ENCODE measurements at places on chromosomes 1 and 21. TPM values are rescaled to one million over a fixed set of nuclear protein-coding genes. Genes with fewer than 3 reads are reported as not detected.

DNA sequence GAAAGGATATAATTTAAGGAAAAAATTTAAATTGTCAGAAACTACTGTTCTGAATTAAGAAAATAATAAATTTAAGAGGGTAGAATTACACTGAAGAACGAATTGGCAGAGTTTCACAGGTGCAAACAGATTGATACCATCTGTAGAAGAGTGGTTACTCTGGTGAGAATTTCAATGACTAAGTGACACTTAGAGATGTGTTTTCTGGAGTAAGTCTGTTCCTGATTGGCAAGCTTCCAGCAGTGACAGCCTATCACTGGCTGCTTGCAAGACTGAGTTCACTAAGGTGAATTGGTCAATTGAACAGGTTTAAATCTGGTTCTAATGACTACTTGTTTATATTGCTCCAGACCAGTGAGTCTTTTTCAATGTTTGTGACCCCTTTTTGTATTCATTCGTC, 838.2 kb upstream of the RGS18 start:
- H3K27me3 ChIP-seq = no peaks in the 10 kb centered on the region
- no peaks in the 10 kb centered on the region for H3K4me1 ChIP-seq
- H3K36me3 ChIP-seq = no peaks in the 10 kb centered on the region
- DNase-seq = no peak
- no peak overlapping the region for H3K4me3 ChIP-seq

GRCh38 chr1:239361403-239361802, 25.0 kb upstream of the CHRM3 start:
- H3K4me3 ChIP-seq = no peak overlapping the region
- no peaks in the 10 kb centered on the region for H3K27me3 ChIP-seq
- DNase-seq = no peak
- H3K4me1 ChIP-seq = peaks cover 9% of the 10 kb centered on the region

GRCh38 chr1:62722796-62723195, 34.6 kb upstream of the DOCK7 start:
- no peak for DNase-seq
- H3K36me3 ChIP-seq = no peaks in the 10 kb centered on the region
- no peak overlapping the region for H3K4me3 ChIP-seq
- no peak overlapping the region for H3K27ac ChIP-seq

DNA sequence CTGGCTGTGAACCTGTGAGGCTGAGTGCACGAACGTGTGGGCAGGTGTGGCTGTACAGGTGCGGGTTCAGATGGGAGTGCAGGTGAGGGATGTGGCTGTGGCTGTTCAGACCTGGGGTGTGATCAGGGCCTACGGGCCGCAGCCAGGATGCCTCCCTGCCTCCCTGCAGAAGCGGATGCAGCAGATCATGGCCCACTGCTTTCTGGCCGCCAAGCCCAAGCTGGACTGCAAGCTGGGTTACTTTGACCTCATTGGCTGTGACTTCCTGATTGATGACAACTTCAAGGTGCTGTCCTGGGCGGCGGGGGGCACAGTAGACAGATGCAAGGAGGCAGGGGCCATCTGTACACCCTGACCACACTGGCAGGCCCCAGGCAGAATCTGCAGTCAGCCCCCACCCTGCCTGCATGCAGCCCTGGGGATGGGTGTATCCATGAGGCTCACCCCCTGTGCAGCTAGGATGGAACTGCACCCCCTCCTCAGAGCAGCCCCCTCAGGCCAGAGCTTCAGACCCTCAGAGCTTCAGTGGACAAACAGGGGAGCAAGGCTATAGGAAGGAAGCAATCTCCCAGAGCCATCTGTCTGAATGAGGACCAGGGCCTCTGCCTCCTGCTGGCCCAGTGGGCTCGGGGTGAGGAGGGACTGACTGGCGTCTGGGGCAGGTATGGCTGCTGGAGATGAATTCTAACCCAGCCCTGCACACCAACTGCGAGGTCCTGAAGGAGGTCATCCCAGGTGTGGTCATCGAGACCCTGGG, 9.8 kb downstream of the TNFRSF18 start:
- no peak overlapping the region for H3K4me3 ChIP-seq
- no peak for DNase-seq
- H3K4me1 ChIP-seq = peaks cover 10% of the 10 kb centered on the region
- peaks cover 5% of the 10 kb centered on the region for H3K27me3 ChIP-seq
- no peak overlapping the region for H3K27ac ChIP-seq

GRCh38 chr1:214364386-214364785, 83.4 kb downstream of the SMYD2 start:
- no peak overlapping the region for H3K27ac ChIP-seq
- no peak for DNase-seq
- no peak overlapping the region for H3K4me3 ChIP-seq
- no peaks in the 10 kb centered on the region for H3K27me3 ChIP-seq

- DNase-seq = no peak
- H3K27ac ChIP-seq = no peak overlapping the region
- H3K4me3 ChIP-seq = no peak overlapping the region
Observed at GRCh38 chr1:36128126-36128904, 3.3 kb upstream of the COL8A2 start.

DNA sequence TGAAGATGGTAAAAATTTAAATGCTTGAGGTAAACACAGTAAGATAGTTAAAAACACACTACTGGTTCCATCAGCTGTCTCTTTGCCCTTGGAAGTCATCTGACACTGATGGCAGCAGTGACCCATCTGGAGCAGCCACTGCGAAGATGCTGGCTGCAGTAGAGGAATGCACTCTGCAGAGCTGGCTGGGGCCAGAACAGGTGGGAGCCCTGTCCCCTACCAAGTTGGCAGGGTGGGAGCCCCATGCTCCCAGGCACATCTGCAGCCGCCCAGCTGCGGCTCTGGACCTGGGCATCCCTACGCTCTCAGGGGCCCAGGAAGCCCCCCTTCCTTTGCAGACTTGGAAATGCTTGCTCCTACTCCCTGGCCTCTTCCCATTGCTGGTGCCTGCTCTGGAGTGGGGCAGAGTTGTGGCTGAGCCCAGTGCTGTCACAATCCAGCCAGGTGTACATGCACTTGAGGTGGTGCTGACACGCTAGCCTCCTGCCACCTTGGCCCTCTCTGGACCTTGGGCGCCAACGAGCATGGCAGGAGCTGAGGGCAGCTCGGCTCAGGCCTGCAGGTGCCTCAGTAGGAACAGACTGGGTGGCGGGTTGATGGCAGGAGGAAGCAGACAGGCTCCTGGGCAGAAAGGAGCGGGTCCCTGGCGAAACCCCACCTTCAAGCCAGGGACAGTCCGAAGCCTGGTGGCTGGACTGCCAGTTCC, 227.0 kb downstream of the FGGY start:
- no peaks in the 10 kb centered on the region for H3K4me1 ChIP-seq
- no peaks in the 10 kb centered on the region for H3K27me3 ChIP-seq
- H3K36me3 ChIP-seq = no peaks in the 10 kb centered on the region
- H3K27ac ChIP-seq = no peak overlapping the region

DNA sequence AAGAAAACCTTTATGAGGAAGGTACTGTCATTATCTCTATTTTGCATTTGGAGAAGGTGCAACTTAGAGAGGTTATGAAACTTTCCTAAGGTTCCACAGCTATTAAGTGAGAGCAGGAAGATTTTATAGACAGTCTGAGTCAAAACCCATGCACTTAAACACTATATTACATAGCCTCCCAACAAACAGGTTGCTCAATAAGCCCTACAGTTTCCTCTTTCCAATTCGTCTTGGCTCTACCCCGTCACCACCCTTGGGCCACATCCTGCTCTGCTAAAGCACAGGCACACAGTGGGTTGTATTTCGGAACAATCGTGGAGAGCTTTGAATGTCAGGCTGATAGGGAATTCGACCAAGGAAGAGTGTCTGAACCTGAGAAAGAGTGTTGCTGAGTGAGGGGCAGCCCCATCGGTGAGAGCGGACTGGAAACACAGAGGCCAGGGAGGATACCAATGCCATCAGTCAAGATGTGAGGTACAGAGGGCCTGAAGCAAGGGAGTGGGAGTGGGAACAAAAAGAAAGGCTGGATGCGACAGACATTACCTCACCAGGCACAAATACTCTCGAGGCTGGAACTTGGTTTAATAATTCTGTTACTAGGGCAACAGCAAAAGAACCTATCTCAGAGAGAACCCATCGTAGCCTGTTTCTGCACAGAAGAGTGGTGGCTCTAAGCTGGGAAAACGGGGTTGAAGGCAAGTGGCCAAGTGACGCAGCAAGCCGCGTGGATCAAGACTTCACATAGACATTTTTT, 6.3 kb upstream of the LRRC52 start:
- no peak for DNase-seq
- H3K27me3 ChIP-seq = no peaks in the 10 kb centered on the region
- H3K36me3 ChIP-seq = no peaks in the 10 kb centered on the region
- no peaks in the 10 kb centered on the region for H3K4me1 ChIP-seq
- H3K27ac ChIP-seq = no peak overlapping the region

DNA sequence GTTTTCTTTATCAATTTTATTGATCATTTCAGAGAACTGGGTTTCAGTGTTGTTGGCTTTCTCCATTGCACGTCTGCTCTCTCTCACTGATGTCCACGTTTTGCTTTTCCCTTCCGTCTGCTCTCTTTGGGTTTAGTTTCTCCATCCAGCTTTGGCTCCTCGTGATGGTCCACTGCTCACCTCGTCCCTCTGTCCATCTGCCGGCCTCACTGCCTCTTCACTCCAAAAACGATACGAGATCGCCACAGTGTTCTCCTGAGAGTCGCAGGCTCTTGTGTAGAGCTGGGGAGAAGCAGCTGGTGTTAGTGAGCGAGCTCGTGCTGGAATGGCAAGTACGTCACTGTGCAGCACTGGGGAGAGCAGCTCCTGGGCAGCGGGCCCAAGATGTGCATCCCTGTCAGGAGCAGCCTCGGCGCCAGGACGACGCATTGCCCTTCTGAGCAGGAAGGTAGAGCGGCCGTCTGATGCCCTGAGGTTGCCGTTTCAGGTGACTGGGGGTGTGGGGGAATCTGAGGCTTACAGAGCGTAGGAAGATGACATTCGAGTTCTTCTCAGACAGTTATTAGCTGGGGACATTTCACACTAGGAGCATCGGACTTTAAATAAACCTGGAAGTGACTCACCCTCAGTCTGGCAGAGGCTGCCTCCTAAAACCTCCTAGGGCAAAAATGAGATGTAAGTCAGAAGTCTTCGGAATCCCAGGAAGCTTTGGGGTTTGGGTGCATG, 31.4 kb upstream of the PCBP3 start:
- peak overlapping the region; percentile 45 for H3K27ac ChIP-seq
- peaks cover 58% of the 10 kb centered on the region for H3K27me3 ChIP-seq
- no peak overlapping the region for H3K4me3 ChIP-seq
- no peaks in the 10 kb centered on the region for H3K36me3 ChIP-seq
- H3K4me1 ChIP-seq = peaks cover 8% of the 10 kb centered on the region

DNA sequence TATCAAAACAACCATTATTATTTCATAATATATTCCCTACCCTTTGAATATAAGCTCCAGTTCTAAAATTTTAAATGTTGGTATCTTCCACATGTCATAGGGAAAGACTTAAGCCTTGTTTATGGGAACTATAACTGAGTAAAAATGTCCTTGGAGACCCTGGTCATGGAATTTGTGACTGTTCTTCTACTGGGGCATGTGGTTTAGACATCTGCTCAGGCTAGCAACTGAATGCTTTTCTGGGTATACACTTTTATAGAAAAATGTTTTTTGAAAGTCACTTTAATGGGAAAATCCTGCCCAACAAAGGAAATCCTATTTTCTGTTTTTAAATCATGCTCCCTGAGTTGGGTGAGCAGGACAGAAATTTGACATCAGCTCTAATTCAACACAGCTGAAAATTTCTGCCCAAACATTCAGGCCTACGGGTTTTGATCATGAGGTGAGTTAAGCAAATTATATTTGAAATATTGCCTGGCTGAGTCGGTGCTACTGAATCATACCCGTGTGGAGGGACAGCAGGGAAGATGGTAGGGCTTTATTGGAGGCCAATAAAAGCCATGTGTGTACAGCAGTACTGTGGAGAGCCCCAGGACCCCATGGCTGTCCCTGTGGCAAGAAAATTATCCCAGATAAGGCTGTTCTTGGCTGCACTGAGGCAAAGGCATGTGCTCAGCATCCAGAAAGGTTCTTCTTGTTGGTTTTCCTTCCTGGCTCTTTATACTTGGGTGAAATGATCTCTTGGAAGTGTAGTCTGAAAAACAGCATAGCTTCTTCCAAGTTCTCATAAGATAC, 391.8 kb downstream of the DISC1 start:
- H3K27ac ChIP-seq = no peak overlapping the region
- peaks cover 45% of the 10 kb centered on the region for H3K4me1 ChIP-seq
- DNase-seq = no peak
- H3K4me3 ChIP-seq = no peak overlapping the region

DNA sequence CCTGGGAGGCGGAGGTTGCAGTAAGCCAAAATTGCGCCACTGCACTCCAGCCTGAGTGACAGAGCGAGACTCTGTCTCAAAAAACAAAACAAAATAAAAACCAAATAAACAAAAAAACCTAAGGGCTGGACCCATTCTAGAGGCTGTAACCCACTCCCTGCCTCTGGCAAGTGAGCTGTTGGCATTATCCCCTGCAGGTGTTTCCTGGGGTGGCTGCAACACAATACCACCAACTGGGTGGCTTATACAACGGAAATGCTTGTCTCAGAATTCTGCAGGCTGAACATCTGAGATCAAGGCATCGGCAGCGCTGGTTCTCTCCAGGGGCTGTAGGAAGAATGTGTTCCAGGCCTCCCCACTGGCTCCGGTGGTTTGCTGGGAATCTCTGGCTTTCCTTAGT, 15.2 kb downstream of the LRRC38 start:
- H3K4me1 ChIP-seq = no peaks in the 10 kb centered on the region
- H3K27ac ChIP-seq = no peak overlapping the region
- peaks cover 13% of the 10 kb centered on the region for H3K27me3 ChIP-seq
- H3K36me3 ChIP-seq = no peaks in the 10 kb centered on the region
- H3K4me3 ChIP-seq = no peak overlapping the region

DNA sequence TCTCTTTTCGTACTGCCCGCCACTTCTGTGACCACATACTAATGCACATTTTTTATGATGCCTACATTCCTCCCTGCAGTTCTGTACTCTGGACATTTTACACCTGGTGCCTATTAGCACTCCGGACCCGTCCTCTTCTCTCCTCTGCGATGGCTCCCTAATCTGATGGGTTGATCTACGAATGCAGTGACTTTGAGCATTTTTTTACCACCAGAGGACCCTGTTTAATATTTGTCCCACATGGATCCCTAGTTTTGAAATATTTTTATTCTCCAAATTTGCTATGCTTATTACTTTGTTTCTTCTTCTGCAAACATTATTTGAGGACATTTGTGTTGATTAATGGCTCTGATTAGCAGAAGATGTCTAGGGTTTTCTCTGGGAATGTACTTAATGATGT, 5.2 kb downstream of the PPFIA4 start:
- no peaks in the 10 kb centered on the region for H3K36me3 ChIP-seq
- peaks cover 8% of the 10 kb centered on the region for H3K4me1 ChIP-seq
- H3K4me3 ChIP-seq = no peak overlapping the region
- H3K27ac ChIP-seq = no peak overlapping the region

GRCh38 chr1:146051452-146051851, 29.9 kb upstream of the HJV start:
- H3K36me3 ChIP-seq = no peaks in the 10 kb centered on the region
- H3K27me3 ChIP-seq = no peaks in the 10 kb centered on the region
- no peaks in the 10 kb centered on the region for H3K4me1 ChIP-seq
- peak overlapping the region; percentile 75 for H3K27ac ChIP-seq
- peak; percentile 63 for DNase-seq
- peak overlapping the region; percentile 36 for H3K4me3 ChIP-seq

- no peaks in the 10 kb centered on the region for H3K36me3 ChIP-seq
- no peak overlapping the region for H3K4me3 ChIP-seq
- DNase-seq = no peak
- H3K27me3 ChIP-seq = no peaks in the 10 kb centered on the region
- no peak overlapping the region for H3K27ac ChIP-seq
Observed at GRCh38 chr21:46465651-46466050, 7.0 kb downstream of the DIP2A start.

Gene PTGS2
- total RNA-seq = 16.1 TPM

Gene ANKRD35
- 13.8 TPM for total RNA-seq

Gene PLEKHM2
- 28.6 TPM for total RNA-seq

Gene IL20
- not detected for total RNA-seq

Gene LCE1C
- not detected for total RNA-seq
